Astrocyte of the hippocampus (primary cell): ENCODE measurements at places on chromosomes 2 and 18.

GRCh38 chr2:237413777-237414661 is at the start of gene COL6A3:
COL6A3 (minus strand) TSS chr2:237414164; CDS start chr2:237396817, 17,347 bp downstream.
- DNase-seq = no peak

DNA sequence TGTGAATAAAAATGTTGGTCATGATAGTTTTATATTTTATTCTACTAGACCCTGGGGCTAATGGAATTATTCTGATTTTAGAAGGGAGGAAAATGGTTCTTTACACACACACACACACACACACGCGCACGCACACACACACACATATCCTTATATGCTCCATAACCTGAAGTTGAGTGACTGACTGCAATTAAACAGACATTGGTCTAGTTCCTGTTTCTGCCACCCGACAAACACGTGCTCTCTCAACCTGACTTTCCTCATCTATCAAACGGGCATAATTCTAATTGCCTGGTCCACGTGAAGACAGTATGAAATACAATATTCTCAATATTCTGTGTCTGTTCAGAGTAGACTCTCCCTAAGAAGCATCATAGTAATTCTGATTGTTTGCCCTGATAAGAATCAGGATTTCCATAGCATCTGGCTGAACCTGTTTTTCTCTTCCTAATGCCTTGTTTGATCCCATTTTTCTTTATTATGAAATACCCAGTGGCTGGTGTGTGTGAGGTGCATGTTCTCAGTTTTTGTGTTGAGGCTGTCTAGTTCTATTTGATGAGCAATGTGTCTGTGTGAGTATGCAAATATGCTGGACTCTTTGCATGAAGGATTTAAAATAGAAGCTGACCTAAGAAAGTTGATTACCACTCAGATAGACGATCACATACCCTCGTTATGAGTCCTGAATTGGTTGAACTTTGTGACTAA is 51.0 kb downstream of the SETBP1 start:
- DNase-seq = no peak

DNA sequence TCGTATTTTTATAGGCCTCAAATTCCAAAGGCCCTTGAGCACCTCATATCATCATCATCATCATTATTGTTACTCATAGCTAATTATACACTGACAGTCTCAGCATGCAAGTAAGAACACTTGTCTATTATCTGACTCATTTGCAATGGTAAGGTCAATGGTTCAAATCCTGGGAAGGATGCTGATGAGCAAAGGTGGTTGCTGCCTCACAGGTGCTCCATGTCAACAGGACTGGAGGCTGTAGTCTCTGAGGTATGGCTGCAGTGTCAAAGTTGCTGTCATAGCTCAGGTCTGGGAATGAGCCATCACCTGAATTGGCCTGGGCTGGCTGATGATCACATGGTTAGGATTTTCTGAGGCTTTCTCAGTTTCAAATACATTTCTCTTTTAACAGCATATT is 379.3 kb downstream of the BCL11A start:
- DNase-seq = no peak

DNA sequence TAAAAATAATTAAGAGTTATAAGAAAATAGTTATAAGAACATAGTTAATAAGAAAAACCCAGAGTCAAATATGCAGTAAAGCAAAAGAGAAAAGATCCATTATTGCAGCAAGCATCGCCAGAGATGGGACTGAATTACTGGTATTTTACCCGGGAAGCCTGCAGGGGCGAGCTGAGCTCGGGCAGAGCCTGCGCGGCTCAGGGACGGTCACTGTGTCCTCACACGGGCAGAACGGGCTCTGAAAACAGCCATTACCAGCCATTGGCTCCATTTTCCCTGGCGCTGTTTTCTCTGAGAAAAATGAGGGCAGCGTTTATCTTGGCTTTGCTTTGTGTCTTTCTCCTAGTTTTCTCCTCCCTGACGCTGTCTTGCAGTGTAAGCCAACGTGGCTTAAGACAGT is 95.3 kb upstream of the ALKAL2 start:
- DNase-seq = peak; percentile 20

GRCh38 chr2:104755026-104755878 is 98.7 kb upstream of the POU3F3 start:
- peak; percentile 58 for DNase-seq

- peak; percentile 18 for DNase-seq
Measured at GRCh38 chr2:37322368-37322767, 2.3 kb downstream of the PRKD3 start.

- DNase-seq = peak; percentile 66
Measured at GRCh38 chr18:47215554-47216138, 35.8 kb downstream of the SKOR2 start.

DNA sequence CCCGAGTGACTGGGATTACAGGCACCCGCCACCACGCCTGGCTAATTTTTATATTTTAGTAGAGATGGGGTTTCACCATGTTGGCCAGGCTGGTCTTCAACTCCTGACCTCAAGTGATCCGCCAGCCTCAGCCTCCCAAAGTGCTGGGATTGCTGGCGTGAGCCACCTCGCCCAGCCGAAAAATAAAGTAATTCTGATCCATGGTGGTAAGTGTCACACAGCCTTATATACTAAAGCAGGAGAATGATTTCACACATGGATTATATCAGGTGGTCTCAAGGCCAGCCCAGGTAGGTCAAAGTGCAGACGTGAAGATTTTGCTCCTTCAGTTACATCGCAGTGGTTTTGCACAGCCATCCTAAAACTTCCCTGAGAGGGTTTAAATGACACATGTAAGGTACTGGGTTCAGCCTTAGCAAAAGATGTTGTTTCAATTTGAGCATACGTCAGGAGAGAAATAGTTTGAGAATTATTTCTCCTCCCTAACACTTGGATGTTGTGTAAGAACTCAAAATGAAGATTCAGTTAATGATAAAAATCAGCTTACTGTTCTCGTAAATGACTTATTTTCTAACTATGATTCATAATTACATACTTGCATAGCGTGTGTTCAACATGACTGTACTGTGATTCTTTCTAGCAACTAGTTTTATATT is 93.0 kb upstream of the SLC39A10 start:
- no peak for DNase-seq

- peak; percentile 91 for DNase-seq
Measured at GRCh38 chr2:165825041-165825440, 31.0 kb upstream of the GALNT3 start.
